CD8-positive, alpha-beta memory T cell (primary cell): ENCODE measurements at places on chromosomes 12 and 14. TPM values are rescaled to one million over a fixed set of nuclear protein-coding genes. Genes with fewer than 3 reads are reported as not detected.

The PSEN1 gene
- 31.7 TPM for total RNA-seq

The TAS2R7 gene
- total RNA-seq, result not detected

The ARHGAP9 gene
- total RNA-seq, result 121 TPM

GRCh38 chr12:15752785-15753184 is 36.4 kb downstream of the EPS8 start:
- DNase-seq, result no peak

The ETFBKMT gene
- 1.1 TPM for total RNA-seq

GRCh38 chr12:88716240-88716639 is 136.0 kb upstream of the KITLG start:
- no peak for DNase-seq

- no peak for DNase-seq
Observed at GRCh38 chr12:34626363-34627157, 604.3 kb downstream of the ALG10 start.

DNA sequence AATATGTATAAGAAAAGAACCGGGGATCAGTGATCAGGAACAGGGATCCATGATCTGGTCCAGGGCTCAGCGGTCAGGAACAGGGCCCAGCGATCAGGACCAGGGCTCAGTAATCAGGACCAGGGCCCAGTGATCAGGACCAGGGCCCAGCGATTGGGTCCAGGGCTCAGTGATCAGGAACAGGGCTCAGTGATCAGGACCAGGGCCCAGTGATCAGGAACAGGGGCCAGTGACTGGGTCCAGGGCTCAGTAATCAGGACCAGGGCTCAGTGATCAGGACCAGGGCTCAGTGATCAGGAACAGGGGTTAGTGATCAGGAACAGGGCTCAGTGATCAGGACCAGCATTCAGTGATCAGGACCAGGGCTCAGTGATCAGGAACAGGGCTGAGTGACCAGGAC is 56.3 kb downstream of the TMEM121 start:
- DNase-seq, result no peak

The TRIM9 gene
- 1.0 TPM for total RNA-seq

The NOP9 gene
- total RNA-seq, result 44.1 TPM

DNA sequence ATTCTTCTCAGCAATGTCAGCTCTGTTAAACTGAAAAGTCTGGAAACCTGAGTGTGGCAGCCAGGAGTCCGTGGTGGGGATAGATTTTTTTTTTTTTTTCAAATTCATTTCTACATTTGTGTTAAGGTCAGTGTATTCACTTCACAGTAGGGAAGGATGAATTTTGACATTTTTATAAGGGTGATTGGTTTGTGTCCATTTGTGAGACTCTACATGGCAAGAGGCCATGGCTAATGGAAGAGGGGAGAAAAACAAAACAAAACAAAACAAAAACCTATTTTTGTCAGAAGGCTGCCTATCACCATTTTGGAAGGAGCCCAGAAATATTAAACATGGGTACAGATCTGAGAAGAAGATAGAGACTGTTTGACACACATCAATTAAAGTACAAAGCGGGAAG is 176.1 kb downstream of the RMST start:
- DNase-seq, result no peak

DNA sequence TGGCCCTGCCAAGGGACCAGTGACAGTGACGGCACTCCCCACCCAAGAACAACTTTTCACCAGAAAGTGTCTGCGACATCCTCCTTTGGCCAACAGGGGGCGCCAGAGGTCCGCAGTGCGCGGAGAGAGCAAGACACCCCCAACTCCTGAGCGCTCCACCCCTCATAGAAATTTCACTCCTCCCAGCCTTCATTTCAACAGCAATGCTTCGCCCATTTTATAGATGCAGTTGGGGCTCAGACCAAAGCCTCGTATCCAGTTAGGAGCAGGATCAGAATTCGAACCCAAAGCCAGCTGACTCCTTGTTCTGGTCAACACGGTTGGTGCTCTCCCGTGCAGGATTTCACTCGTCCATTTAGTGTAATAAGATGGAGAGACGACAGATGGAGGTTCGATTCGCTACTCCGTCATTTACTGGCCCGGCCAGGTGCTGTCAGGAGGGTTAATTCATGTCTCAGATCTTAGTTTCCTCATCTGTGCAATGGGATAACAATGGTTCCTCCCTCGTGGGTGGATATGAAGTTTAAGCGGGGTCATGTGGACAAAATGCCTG is 2.4 kb upstream of the POP5 start:
- peak; percentile 74 for DNase-seq

The ATP2B1 gene
- 32.8 TPM for total RNA-seq

DNA sequence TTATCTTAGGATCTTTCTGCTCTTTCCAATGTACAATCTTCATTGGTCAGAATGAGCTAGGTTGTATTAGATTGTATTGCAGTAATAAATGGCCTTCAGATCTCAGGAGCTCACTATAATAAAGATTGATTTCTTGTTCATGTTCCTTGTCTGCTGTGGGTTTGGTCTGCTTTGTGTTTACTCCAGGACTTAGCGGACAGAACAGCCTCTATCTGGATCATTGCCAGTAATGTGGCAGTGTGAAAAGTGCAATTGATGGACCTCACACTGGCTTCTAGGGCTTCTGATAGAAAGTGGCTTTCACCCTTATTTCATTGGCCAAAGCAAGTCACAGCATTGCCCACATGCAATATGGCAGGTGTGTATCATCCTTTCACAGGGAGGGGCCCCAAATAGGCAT is 81.2 kb downstream of the BTG1 start:
- no peak for DNase-seq

GRCh38 chr12:31369712-31370521 is 44.0 kb upstream of the SINHCAF start:
- no peak for DNase-seq

The CLEC4E gene
- total RNA-seq, result not detected

DNA sequence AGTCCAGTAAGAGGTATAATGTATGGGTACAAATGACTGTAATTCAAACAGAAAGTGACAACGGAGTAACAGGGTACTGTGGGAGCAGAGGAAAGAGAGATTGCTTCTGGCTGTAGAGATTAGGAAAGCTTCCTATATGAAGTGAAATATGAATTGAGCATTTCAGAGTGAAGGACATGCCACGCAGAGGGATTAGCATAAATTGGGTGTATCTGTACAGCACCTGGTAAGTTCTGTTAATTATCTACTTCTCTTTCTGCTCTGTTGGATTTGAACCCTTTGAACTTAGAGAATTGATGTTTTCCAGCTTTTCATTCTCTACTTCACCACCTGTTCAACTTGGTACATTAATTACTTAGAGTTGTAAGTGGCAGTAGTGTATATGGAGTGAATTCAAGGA is 8.8 kb downstream of the STK38L start:
- no peak for DNase-seq

The INSM2 gene
- total RNA-seq, result 0.07 TPM

The FAM90A1 gene
- total RNA-seq, result not detected

GRCh38 chr12:28937196-28937595 is 211.9 kb upstream of the FAR2 start:
- no peak for DNase-seq

- DNase-seq, result no peak
Observed at GRCh38 chr12:32988982-32989381, 92.4 kb upstream of the PKP2 start.

The TOX4 gene
- 82.7 TPM for total RNA-seq

The NRIP2 gene
- total RNA-seq, result not detected

The SLC25A21 gene
- not detected for total RNA-seq

GRCh38 chr12:22377731-22378496 is 43.4 kb upstream of the ST8SIA1 start:
- no peak for DNase-seq

- DNase-seq, result no peak
Observed at GRCh38 chr12:111706145-111706544, 20.3 kb downstream of the ACAD10 start.

GRCh38 chr14:19920021-19920657 is at the start of gene OR4K5:
Gene OR4K5 (plus strand): TSS chr14:19920607. CDS start chr14:19920607, 0 bp downstream.
- DNase-seq, result no peak

DNA sequence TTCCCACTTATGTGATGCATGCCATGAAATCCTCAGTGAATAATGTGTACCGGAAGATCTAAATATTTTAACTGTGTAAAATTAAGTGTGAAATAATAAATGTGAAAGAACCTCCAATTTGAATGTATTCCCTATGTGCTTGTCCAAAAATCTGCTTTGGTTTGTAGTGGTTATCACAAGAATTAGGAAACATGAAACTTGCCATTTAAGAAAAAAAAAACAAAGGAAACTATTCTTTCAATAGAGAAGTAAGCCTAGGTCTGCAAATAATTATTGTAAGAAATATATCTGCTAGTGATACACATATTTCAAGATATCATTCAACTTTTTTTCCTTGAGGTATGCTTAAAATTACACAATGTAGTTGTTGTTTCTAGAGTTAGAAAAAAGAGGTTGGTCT is 500.4 kb downstream of the SLC6A15 start:
- no peak for DNase-seq

The CPNE6 gene
- total RNA-seq, result not detected

The TMCC3 gene
- total RNA-seq, result 0.18 TPM

DNA sequence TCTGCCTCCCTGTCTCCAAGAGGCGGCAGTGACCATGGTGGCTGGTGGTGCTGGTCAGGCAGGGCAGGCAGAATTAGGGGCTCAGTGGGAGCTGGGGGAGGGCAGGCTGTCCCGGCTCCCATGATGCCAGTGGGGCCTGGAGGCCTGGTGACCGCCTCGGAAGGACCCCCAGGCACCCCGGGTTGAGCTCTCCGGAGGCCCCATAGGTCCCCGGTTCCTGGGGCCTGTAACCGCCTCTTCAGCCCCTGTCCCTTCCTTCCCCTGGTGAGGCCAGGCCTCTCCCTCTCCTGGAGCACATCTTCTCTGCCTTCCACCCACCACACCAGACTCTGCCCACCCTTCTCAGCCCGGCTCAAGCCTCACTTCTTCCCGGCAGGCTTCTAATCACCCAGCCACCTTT is 117.7 kb upstream of the GSC start:
- no peak for DNase-seq

DNA sequence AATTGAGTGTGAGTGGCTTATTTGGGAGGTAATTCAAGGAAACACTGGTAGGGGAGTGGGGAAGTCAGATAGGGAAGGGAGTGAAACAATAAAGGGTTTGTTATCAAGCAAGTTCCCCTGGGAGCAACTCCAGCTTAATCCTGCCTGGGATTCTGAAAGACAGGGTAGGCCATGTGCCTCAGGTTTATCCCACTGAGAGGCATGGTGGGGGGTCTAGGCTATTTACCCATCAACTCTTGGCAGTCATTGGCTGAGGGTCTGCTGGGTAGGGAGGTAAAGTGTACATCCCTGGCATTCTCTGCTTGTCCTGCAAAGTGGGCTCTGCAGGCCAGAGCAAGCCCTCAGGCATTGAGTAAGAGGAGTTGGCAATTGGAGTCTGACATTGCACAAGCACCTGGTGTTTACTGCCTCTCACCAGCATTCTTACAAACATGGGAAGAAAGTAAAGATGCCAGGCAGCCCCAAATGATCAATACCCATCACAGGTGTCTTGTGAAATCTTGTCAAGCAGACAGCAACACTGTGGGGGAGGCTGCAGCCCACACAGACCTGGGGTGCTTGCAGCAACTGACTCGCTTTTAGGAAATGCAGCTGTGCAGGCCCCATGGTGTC is 169.3 kb downstream of the KTN1 start:
- DNase-seq, result no peak

DNA sequence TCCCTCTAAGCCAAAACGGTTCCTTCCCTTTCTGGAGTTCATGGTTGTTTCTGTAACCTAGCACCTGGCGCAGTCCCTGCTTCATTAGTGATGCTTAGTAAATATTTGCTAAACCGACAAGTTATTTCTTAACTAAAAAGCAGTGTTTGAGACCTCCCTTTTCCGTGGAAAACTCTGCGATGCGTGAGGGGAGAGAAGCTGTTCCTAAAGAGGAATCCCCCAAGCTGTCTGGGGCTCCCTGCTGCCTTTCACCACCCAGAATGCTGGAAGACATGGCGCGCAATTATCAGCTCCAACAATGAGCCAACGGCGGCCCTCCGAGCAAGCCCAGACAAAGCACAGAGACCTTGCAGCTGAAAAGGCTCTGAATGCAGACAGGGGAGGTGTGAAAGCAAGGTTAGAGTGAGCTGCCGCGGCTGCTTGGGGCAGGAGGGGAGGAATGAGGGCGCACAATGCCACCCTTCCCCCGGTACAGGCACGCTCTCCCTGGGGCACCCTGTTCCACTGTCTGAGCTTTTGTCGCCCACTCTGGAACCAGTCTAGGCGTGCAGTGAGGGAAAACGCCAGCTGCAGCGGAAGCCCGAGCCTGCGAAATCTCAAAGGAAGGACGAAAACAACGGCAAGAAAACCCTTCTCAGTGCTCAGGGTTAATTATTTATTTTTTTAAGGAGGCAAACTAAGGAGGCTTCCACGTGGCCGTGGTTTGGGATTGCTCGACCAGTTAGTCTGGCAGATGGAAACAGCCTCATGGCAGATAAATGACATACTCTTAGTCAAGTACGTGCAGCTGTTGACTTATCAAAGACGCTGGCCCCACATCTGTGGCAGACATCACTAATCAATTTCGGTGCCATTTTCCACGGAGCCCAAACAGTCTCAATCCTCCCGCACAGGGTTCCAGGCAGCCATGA is 66.3 kb downstream of the RBM19 start:
- DNase-seq, result no peak

- no peak for DNase-seq
Observed at GRCh38 chr12:25957793-25958427, 572 bp upstream of the RASSF8 start.

The EPYC gene
- total RNA-seq, result not detected

The PZP gene
- not detected for total RNA-seq

DNA sequence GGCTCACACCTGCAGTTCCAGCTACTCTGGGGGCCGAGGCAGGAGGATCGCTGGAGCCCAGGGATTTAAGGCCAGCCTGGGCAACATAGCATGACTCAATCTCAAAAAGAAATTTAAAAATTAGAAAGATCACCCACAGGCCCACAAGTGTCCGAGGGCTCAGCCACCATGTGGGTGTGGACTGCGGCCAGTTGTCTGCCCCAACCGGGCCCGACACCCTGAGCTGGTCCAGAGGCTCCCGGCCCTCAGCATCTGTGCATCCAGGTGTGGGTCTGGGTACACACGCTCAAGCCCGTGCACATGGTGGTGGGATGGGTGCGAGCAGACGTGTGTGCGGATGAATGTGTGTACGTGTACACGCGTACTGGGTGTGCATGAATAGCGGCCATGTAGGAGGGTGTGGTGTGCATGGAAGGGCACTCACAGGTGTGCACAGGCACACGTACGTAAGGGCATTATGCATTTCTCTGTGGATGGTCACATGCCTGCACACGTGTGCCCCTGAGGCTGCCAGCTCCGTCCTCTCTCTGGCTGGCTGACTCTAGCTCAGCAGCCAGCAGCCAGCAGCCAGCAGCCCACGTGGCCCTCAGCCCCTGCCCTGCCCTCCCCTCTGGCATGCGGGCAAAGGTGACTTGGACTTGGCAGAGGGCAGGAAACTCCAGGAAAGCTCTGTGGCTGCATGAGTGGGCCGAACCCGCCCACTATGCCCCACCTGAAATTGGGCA is 23.3 kb upstream of the NUDT14 start:
- DNase-seq, result no peak

The GPN3 gene
- 59.4 TPM for total RNA-seq

GRCh38 chr14:37816743-37817295 is 221.4 kb downstream of the TTC6 start:
- no peak for DNase-seq
